Fibroblast of skin of left biceps (primary cell): ENCODE measurements at places on chromosomes 6 and 20.

GRCh38 chr6:90370493-90370959 is 73.9 kb upstream of the BACH2 start:
- no peak for DNase-seq

DNA sequence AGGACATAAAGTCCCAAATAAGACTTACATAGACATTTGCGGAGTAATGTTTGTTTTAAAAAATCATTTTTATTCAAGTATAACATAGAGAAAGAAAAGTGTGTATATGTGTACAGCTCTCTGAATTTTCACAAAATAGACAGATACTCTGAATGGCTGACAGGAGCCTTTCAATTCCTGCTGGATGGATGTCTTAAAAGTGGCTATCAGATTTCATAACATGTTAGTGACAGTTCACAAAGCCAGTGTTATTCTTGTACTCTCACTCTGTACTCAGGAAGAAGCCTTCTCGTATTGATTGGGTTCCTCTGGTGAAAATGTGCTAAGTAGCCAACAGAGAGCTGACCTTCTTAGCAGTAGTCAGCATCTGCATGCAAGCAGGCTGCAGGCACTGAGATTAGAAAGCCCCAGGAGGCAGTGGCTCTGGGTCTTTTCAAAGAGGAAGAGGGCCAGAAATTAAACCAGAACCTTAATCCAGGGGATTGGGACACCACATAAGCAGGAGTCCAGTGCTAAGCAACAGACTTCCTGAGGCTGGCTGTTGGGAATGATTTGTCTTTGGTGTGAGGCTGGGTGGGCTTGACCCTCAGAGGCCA is 19.7 kb downstream of the SLC17A4 start:
- DNase-seq = no peak

DNA sequence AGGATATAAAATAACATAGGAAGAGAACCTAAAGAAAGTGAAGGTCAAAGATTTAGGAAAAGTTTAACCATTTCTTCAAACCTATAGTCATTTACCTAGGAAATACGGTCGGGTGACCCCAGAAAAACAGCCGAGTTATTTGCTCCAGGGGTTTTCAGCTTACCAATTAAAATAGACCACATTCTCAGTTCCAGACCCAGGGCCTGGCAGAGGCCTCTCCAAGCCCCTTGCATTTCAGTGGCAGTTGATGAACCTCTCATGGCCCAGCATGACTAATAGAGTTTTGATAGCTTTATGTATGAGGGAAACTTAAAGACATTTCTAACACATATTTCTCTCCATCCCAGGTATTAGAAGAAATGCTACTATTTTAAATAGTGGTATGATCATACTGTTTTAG is 113.5 kb downstream of the OGFRL1 start:
- no peak for DNase-seq

- DNase-seq = no peak
These were observed 34.2 kb upstream of the MDGA1 start for GRCh38 chr6:37731888-37732287.

GRCh38 chr6:6736791-6737654 is 148.5 kb downstream of the LY86 start:
- no peak for DNase-seq

- no peak for DNase-seq
These were observed 322.4 kb downstream of the TFAP2B start for GRCh38 chr6:51141080-51141479.
